ENCODE measurements at places on chromosomes 1 and 21.
A peak's percentile ranks its signal among the peaks of the same experiment; 100 is the strongest.

DNA sequence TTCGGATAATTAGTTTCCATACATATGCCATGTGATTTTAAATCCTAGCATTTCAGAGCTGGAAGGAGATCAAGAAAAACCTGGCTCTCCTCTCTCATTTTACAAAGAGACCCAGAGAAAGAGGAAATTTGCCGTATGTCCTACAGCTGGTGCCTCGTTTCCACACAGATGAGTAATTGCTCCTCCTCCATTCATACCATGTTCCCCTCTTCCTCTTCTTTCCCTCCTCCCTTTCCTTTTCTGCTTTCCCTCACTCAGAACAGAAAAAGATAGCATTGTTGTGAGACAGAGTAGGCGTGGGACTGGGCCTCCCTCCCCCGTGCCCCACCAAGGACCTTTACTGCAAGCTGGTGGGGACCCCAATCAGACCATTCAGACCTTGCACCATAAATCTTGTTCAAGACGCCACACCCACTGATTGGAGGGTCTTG, 13.7 kb upstream of the SLC44A3 start:
- DNase-seq, result no peak

DNA sequence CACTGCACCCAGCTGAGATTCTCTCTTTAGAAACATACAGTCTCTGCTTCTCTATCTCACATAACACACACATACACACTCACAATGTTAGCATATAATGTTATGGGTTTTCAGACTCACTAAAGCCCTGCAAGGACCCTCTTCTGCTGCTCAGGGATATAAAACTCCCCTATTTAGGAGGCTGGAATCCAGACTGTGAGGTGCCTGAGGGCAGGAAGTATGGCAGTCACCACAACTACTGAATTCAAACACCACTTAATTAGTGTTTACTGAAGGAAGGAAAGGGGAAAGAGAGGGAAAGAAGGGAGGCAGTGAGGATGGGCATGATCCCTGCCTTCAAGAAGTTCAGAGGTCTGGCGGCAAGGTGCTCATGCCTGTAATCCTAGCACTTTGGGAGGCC, 7.8 kb upstream of the CDK18 start:
- DNase-seq, result no peak

GRCh38 chr21:26732432-26733221, 112.6 kb downstream of the ADAMTS1 start:
- DNase-seq, result peak; percentile 6

DNA sequence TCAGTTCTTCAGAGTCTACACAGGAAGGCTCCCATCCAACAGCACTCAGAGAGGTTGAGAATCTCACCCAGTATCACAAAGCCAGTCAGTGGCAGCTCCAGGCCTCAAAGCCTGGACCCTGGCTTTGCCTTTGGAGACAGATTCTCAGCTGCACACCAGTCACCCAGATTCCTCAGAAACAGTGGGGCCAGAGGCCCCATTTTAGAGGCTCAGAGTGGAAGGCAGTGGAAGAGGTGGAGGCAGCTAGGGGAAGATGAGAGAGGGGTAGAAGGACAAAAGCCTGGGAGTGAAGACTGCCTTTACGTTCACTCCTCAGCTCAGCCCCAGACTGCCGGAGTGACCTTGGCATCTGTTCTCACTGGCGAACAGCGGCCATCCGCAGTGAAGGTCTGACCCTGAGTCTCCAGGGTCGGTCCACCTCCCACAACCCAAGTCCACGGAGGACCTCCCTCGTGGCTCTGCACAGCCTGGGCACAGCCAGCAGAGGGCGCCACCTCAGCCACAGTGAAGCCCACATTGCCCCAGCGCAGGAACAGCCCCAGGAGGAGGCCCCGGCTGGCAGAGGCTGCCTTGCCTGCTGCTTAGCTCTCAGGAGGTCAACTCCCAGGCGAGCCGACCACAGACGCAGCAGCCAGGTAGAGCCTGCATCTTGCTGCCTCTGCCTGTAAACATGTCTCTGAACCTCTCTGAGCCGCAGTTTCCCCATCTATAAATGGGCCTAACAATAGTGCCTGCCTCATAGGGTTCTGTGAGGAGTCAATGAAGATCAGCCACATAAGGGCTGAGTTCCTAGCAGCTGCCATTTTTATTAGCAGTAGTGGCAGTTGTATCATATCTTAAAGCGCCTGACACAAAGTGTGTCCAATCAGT, 5.9 kb upstream of the FNDC5 start:
- no peak for DNase-seq

- no peak for DNase-seq
These were observed 53.2 kb downstream of the STX6 start for GRCh38 chr1:180969434-180969833.

GRCh38 chr21:43362915-43363314, 64.0 kb downstream of the SIK1 start:
- no peak for DNase-seq

DNA sequence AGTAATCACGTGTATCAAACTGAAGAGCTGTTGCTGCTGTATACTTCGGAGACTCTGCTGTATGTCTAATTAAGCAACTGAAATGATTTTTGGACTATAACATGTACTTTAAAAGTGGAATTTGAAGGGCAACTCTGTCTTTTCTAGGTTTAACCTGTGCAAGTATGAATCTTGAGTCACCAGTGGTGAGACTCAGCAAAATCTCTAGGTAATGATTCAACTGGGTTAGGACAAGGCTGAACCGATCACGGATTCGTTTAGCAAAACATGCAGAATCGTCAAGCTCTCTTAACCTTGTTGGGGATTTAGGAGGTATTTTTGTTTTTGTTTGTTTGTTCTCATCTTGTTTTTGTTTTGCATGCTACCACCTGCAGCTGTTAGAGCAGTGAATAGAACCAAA, 149.6 kb downstream of the CYYR1 start:
- DNase-seq, result no peak

DNA sequence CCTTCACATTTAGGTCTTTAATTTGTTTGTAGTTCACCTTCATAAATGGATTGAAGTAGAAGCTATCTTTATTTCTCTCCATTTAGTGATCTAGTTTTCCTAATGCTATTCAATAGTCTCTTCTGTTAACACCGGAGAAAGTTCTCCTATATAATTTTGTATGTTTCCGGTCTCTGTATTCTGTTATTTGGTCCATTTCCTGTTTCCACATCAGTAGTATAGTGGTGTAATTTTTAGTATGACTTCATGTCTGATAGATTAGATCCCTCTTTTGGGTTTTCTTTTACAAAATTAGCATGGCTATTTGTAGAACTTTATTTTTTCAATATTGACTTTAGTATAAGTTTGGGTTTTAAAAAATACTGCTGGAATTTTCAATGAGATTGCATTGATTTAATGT, 41.6 kb upstream of the PKP1 start:
- DNase-seq, result no peak

GRCh38 chr1:244207042-244207934, 156.2 kb downstream of the ZBTB18 start:
- DNase-seq, result no peak

GRCh38 chr1:209875515-209875914, 47.7 kb downstream of the UTP25 start:
- DNase-seq, result no peak

GRCh38 chr1:211487672-211488208, 4.2 kb downstream of the RD3 start:
- no peak for DNase-seq

- DNase-seq, result no peak
These were observed 73.2 kb upstream of the NEK7 start for GRCh38 chr1:198083549-198083948.

- no peak for DNase-seq
These were observed 27.8 kb downstream of the WNT9A start for GRCh38 chr1:227919906-227920305.

DNA sequence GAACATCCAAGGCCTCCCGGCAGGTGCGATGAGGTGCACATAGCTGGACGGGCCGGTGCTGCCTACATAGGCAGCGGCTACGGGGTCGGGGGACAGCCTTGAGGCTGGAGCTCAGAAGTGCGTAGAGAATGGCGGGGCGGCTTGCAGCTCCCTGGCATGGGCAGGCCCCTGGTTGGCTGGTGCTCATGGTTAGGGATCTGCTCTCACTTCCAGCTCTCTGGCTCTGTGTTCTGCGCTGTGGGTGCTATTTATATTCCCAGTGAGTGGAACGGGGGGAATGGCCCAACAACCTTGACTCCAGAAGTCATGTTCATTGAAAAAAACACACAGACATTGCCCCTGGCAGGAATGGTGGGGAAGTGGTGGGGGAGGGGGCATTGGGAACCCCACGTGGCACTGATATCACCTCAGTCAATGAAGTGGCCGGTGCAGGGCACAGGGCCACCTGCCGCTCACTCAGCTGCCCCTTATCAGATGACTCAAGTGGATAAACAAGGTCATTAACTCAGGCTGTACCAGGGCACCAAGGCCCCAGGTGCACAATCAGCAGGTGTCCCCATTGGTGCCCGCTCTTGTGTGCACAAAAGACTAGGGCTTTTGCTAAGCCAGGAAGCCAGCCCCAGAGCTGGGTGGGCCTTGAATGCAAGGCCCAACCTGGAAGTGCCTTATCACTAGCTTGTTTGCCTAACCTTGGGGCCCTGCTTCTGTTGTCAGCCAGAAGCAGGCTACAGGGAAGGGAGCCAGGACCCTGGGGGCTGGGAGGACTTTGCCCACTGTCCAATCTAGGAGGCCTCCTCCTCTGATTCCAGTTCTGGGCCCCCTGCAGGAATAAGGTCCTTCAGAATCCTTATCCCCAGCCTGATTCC, at the start of gene NR0B2:
TSS of gene NR0B2 (minus strand) at position 222 of the 866 bp plus-strand sequence. CDS start at position 187, 35 bp downstream.
- no peak for DNase-seq

DNA sequence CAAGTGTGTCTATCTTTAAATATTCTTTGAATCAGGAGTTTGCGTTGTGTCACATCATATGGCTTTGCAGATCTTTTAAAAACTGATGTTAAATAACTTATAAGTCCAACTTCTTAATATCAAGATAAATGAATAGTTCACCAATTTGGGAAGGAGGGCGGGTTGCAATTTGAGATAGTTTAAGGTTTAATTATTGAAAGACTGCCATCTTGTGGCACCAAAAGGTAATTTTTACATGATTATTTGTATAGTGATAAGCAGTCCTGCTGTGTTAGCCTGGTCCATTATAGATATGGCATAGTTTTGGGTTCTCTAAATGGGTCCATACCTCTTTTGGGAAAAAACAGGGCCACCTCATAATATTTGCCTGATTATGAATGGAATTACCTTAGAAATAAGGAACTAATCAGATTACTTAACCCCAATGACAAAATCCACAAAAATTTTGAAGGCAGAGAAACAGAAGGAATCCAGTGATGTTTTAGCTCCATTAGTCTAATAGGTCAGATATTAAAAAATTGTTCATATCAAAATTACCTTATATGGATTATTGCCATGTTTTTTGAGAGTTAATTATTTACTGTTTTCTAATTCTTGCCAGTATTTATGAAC, 64.3 kb downstream of the PRKAA2 start:
- DNase-seq, result no peak

All from stimulated activated CD4-positive, alpha-beta T cell treated with anti-CD3 and anti-CD28 coated beads, Interleukin-1b, Interleukin-23, amount 100 ng/mL, for 24 hours (primary cell).